ENCODE measurements at places on chromosomes 4 and X.
A peak's percentile ranks its signal among the peaks of the same experiment; 100 is the strongest.

- DNase-seq, result peak; percentile 59
Observed at GRCh38 chr4:5051278-5052203, at the start of gene STK32B. Gene STK32B, plus strand, starts transcription at chr4:5051480.

GRCh38 chrX:2536141-2536540, 35.4 kb upstream of the DHRSX start:
- no peak for DNase-seq

DNA sequence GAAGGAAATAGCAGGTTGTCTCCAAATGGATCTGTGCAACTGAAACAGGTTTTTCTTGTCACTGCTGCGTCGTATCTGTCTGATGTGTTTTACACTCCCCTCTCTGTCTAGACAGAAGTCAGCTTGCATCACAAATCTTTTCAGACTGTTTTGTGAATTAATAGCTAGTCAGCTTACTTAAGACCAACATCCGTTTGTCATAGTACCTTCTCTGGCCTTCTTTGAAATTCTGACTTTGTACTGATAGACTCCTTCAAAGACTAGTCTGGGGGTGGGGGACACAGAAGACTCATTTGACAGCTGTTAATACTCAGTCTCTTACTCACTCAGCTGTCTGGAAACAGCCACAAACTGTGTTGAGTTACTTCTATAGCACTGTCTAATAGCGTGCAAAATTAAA, 197.8 kb downstream of the PALLD start:
- no peak for DNase-seq

- no peak for DNase-seq
Observed at GRCh38 chr4:8224975-8225625, 26.0 kb downstream of the SH3TC1 start.

DNA sequence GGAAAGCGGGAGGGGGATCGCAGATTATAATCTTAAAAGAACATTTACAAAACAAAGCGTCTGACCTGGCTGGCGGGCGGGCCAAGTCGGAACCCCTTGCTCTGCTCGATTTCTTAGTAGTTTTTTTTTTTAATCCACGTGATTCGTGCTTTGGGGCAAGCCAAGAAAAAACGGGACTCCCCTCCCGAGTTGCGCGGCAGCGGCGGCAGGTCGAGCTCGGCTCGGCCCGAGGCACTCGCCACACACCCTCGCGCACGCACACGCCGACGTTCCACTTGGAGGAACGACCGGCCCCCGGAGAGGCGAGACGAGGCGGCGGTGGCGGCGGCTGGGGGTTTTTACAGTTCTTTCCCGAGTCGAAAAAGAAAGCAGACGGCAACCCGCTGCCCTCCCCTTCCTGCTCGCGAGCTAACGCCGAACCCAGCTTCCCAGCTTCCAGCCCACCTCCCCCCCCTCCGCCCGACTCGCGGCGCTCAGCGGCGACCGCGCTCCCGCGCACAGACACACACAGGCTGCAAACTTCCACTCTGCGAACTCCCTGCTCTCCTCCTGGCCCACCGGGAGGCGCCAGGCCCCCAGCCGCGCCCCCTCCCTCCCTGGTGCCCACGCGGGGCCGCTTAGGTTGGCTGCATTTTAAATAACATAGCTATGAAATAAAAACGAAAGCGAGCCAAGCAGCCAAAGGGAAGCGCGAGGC, 1.2 kb downstream of the BCOR start:
- DNase-seq, result peak; percentile 83

DNA sequence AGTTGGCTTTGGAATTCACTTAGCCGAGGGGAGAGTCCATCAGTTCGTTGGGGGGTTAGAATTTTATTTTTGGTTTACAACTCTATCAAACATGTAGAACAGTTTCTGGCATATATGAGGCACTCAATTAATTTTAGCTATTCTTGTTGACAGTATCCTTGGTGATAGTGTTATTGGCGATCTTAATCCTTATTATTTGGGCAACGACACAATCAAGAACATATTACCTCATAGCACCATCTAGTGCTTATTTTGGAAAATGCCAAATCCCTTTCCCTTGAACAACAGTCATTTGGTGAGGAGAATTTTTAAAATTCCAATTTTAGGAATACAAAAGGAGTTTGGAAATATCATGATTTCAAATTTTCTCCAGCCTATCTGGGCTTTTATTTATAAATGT, 17.9 kb upstream of the PGRMC1 start:
- DNase-seq, result peak; percentile 7

DNA sequence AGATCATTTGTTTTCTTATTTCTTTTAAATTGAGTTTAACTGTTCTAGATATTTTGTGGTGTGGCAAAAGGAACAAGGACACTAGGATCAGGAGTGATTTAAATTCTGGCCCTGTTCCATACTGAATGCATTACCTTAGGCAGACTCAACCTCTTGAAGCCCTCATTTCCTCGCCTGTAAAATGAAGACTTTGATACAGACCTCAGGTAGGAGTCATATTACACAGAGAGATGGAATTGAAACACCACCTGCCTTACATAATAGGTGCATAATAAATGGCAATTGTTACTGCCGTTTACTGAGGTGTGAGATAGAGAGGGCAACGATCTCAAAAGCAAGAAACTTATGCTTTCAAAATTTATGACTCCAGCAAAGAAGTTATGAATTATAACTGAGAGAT, 28.2 kb upstream of the RASSF6 start:
- DNase-seq, result no peak

DNA sequence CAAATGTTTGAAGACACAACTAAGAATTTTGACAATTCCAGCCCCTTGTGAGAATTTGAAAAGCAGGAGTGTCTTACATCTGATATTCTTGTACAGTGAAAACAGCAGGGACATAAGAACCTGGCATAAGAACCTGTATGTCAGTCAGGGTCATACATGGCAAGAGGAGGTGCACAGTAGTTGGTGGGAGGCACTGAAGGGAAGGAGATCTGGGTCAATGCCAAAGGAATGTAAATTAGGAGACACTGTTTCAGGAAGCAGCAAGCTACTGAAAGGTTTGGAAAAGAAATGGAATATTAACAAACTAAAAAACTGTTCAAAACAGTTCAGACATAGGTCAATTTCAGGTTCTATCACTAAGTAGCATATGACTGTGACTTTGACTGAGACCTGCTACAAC, 25.0 kb upstream of the SPP1 start:
- no peak for DNase-seq

DNA sequence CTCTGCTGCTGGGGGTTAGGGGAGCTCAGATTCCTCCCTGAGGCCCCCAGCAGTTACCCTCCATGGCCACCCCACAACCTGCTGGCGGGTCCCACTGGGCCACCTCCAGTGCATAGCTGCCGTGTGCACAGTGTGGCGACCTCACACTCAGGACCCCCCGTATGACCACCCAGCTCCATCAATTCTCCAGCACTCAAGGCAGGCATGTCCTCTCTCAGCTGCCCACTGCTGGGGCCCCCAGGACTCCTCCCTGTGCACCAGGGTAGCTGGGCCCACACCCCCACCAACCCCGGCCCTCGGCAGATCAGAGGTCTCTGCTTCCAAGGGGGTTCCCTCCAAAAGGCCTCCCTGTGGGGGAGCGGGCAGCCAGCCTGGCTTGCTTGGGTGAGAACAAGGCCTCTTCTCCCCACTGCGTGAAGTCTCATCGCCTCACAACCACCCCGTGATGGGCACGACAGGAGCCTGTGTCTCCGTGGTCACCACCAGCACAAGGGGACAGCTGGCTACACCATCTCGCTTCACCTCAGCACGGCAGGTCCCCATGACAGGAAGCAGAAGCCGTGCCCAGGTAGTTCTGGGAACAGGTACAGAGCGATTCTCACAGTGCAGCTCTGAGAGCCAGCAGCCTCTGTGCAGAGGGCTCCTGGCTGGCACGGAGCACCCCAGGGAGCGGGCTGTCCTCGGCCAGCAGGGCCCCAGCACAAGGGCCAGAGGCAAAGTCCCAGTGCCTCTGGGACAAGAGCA, 4.6 kb upstream of the HAUS3 start:
- no peak for DNase-seq

GRCh38 chr4:54930226-54930625, 195.2 kb downstream of the KDR start:
- no peak for DNase-seq

- DNase-seq, result no peak
Observed at GRCh38 chrX:134911348-134911747, 79.4 kb upstream of the SMIM10 start.

GRCh38 chr4:139209470-139210063, 32.5 kb upstream of the ELF2 start:
- DNase-seq, result peak; percentile 30

- DNase-seq, result no peak
Observed at GRCh38 chr4:68011684-68012083, 48.4 kb upstream of the TMPRSS11A start.

DNA sequence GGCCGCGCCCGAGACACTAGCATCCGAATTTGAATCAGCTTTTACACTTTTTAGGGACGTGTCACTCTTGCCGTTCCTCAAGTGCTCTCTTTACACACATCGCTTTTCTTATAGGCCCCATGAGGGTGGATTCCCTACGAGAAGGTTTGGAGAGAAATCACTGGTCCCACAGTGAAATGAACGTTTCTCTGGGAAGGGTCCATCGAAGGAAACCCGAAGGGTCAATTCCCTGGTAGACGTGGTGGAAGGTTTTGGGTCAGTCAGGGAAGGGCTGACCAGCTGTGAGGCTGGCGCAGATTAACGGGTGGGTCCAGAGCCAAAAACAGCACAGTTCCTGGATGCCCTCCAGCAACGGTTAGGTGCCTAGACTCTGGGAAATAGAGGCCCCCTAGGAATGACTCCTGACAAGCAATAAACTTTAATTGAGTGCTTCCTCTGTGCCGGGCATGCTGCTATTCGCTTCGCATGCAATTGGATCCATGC, 35.9 kb downstream of the ETDC start:
- DNase-seq, result no peak

GRCh38 chr4:101328063-101328602, 19.2 kb downstream of the PPP3CA start:
- no peak for DNase-seq

DNA sequence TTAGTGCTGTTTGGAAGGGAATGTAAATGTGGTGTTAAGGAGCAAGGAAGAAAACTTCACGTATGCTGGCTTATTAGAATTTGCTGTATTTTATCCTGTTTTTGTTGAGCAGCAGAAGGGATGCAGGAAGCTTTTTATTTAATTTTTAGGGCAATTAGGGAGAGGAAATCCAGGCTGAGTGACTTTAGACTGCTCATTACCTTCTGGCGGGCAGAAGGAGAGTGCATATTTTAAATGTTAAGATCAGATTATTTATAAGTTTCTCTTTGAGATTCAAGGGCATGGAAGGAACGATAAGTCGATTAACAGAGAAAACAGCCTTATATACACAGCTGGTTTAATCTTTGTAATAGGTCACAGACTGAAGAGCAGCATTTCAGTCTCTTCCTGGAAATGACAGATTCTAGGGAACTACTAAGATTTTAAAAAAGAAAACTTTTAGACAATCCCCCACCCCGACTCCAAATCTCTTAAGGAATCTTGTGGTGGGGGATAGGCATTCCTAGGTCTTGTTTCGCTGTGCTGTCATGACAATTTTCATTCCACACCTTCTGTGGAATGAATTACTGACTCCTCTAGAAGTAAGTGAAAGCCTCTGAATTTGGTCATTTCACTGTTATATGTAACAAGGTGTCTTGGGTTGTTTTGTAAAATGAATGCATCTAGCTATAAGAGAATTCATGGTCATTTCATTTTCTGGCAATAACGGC, 402.5 kb downstream of the RAPGEF2 start:
- DNase-seq, result no peak
